Gastroesophageal sphincter (tissue), 4 donors: ENCODE measurements at places on chromosomes 5 and 9. TPM values are rescaled to one million over a fixed set of nuclear protein-coding genes. Genes with fewer than 3 reads are reported as not detected.

TMEM252 gene
- total RNA-seq, result not detected

GMCL2 gene
- not detected for total RNA-seq

ZNF354B gene
- 16.0 TPM for total RNA-seq

CDC20B gene
- not detected for total RNA-seq

PRR7 gene
- 2.7 TPM for total RNA-seq

FOXD4L5 gene
- total RNA-seq, result 0.12 TPM

PDGFRB gene
- 161 TPM for total RNA-seq

QRFP gene
- total RNA-seq, result not detected

PIP5KL1 gene
- 3.4 TPM for total RNA-seq

CRHBP gene
- 1.7 TPM for total RNA-seq

NUTM2F gene
- total RNA-seq, result not detected
